Activated CD8-positive, alpha-beta T cell treated with anti-CD3 and anti-CD28 coated beads, Interleukin-2, amount 10 ng/mL, durations not matched to agents 7 days and 5 days (primary cell): ENCODE measurements at places on chromosomes 3 and 15. TPM values are rescaled to one million over a fixed set of nuclear protein-coding genes. Genes with fewer than 3 reads are reported as not detected.

ARGFX gene
- not detected for total RNA-seq

GRCh38 chr15:66772604-66773128, 70.6 kb downstream of the SMAD6 start:
- DNase-seq: no peak

DNA sequence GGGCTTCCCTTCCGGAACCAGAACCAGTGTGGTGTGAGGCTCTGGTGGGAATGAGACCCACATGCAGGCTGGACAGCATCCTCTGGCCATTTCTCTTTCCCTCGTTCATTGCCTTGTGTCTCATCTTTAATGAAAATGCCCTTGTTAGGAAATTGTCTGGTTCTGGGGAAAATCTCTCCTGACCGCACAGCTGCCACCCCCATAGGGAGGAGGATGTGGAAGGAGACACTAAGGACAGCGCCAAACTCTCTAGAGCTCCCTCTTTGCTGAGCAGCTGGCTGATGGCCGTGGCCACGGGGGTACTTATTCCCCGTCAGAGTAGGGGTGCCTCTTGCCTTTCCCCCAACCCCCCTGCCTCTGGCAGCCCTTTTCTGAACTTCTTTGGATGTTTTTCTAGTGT, 297.6 kb upstream of the C2CD4B start:
- no peak for DNase-seq

DNA sequence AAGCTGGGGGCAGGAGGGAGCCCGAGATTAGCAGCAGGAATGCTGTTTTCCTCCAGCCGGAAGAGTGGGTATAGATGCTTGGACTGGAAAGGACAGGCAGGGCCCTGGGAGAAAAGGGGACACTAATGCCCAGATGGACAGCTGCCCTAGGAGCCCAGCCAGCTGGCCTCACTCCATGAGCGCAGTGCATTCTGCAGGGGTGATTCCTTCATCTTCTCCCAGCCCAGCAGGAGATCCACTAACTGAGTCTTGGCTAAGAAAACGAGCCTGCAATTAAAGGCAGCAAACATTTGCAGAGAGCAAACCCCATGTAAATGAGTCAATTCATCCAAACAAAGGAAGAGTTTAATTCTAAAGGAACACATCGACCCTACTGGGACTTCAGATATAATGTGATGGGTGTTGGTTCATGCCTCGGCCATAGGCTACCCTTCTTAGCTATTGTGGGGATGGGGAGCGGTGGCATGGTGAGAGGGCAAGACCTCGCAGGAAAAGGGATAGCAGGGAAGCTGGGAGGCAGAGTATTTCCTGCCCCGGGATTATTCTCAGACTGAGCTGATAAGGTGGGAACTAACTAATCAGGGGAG, 13.3 kb upstream of the MINAR1 start:
- no peak for DNase-seq

- DNase-seq: peak; percentile 63
Observed at GRCh38 chr3:30012941-30013543, 593.4 kb upstream of the TGFBR2 start.

DNA sequence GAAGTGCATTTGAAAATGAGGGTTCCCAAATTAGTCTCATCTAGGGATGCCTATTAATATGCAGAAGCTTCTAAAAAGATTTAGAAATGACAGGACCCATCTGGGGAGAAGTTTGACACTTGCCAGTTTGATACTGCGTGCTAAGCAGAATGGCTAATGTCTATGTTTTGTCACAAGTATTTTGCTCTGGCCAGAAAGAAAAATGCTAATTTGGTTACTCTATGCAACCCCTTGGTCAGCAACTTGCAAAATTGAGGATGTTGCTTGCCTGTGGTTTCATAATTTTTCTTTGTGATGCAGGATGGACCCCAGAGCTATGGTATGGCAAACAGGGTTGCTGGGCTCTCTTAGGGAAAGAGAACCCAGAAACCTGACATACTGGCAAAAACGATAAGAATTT, 148.2 kb downstream of the FMN1 start:
- no peak for DNase-seq

- DNase-seq: no peak
Observed at GRCh38 chr3:39978308-39978707, 168.9 kb downstream of the MYRIP start.

GRCh38 chr3:10599444-10599843, 94.1 kb upstream of the ATP2B2 start:
- no peak for DNase-seq

TRAK1 gene
- 28.7 TPM for total RNA-seq

GRCh38 chr3:130700541-130700940, 46.1 kb downstream of the PIK3R4 start:
- DNase-seq: no peak

SLC12A1 gene
- total RNA-seq: not detected

RFC4 gene
- 98.9 TPM for total RNA-seq

DNA sequence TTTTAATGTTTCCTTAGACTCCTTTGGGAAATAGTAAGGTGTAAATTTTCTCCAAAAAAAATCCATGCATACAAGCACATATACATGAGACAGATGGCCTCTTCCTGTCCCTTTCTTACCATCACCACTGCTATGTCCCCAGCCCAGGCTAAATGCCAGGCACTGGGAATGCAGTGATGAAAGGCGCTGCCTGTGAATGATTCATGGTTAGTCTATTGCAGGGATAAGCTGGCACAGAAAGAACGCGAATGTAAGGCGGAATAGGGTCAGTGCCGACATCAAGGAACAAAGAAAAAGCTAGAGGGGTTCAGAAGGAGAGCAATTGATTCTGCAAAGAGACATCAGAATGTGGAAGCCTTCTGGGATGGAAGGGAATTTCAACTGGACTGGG, 36.2 kb upstream of the CFAP161 start:
- no peak for DNase-seq

DNA sequence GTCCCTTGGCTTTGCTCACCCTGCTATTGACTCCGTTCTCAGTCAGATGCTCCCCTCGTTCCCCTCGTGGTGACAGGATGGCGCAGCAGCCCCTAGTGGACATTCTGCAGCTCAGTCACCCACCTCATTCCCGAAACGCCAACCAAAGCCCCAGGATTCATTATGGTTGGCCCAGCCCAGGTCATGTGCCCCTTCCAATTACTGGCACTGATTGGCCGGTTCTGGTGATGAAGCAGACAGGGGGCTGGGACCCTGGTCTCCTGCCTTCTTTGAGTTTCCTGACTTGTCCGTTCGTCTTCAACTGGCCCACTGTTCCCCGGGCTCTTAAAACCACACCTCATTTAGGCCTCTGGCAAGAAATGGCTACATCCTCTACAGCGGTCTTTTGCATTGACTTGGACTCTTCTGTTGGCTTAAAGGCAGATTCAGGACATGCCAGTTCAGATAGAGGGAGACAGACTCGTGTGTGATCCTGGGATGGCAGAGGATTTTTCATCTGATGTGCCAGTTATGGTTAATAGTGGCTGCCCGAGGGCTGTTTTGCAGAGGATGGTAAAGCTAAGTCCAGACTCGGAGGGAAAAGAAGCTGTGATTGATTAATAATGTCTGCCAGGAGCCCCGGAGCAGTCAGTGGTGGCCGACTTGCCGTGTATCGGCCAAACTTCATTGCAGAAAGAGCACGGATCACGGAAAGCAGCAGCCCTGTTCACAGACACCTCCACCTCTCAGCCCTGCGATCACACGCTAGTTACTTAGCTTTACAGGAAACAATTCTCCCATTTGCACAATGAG, 37.8 kb downstream of the LSM3 start:
- peak; percentile 2 for DNase-seq

CCR4 gene
- 2.9 TPM for total RNA-seq

GRCh38 chr3:15023249-15023648, 41.9 kb downstream of the MRPS25 start:
- DNase-seq: no peak

PPP2R3A gene
- 0.05 TPM for total RNA-seq

- no peak for DNase-seq
Observed at GRCh38 chr15:25714538-25714840, 148.6 kb downstream of the ATP10A start.

GRCh38 chr3:181735911-181736310, 24.2 kb downstream of the SOX2 start:
- DNase-seq: no peak

DNA sequence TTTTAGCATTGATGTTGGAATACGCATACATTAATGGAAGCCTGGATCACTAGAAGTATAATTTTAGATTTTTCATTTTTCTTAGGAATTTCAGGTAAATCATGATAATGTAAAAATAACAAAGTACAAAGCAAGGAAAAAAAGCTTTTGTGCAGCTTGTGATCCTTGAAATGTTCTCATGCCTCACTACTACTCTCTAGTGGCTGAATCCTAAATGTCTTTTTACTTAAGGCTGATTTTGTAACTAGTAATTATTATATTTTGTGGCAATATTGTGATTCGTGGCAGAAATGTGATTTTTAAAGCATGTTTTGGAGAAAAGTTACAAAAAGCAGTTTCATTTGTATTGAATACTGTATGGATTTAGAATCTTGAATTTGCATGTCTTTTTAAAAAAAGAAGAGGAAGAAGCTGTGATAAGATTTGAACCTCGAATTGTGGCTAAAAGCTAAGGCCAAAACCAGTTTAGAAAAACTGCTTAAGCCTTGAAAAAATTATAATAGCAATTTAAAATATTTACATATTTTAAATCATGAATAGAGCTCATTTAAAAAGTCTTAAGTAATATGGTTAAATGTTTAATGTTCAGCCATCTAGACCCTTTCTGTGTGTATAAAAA, 39.0 kb downstream of the U2SURP start:
- no peak for DNase-seq
